ENCODE measurements at places on chromosomes 4 and X. TPM values are rescaled to one million over a fixed set of nuclear protein-coding genes. Genes with fewer than 3 reads are reported as not detected.

Gene VCX2
- not detected for total RNA-seq

Gene DCHS2
- total RNA-seq = 0.19 TPM

Gene P2RY4
- 0.10 TPM for total RNA-seq

Gene IQCM
- total RNA-seq = not detected

Gene MAD2L1
- total RNA-seq = 9.1 TPM

Gene PLP2
- total RNA-seq = 44.4 TPM

Gene GSX2
- not detected for total RNA-seq

Gene ART3
- total RNA-seq = 0.33 TPM

Gene SRPX
- total RNA-seq = 108 TPM

Measured in vein endothelial cell (primary cell).